ENCODE measurements at places on chromosomes 13 and 19. TPM values are rescaled to one million over a fixed set of nuclear protein-coding genes. Genes with fewer than 3 reads are reported as not detected.

The PSG1 gene
- not detected for total RNA-seq

The PDE4A gene
- total RNA-seq: 40.1 TPM

The JAK3 gene
- 2.4 TPM for total RNA-seq

The GJA3 gene
- 0.43 TPM for total RNA-seq

The FXYD7 gene
- total RNA-seq: 0.85 TPM

The ZNF541 gene
- not detected for total RNA-seq

The PSG11 gene
- not detected for total RNA-seq

The GRK1 gene
- total RNA-seq: not detected

The ATP4B gene
- total RNA-seq: not detected

The SHC2 gene
- 2.0 TPM for total RNA-seq

The TPTE2 gene
- total RNA-seq: 27.5 TPM

The ZNF154 gene
- 4.4 TPM for total RNA-seq

The ZNF560 gene
- 5.7 TPM for total RNA-seq

The FGF21 gene
- total RNA-seq: not detected

The BCAM gene
- 3.4 TPM for total RNA-seq

The RAB3A gene
- total RNA-seq: 4.2 TPM

The KANK2 gene
- 90.9 TPM for total RNA-seq

The SERP2 gene
- total RNA-seq: 0.69 TPM

The EIF3K gene
- 316 TPM for total RNA-seq

The LRRC8E gene
- 0.79 TPM for total RNA-seq

The MISP gene
- total RNA-seq: 0.11 TPM

The HSH2D gene
- total RNA-seq: not detected

The SMIM44 gene
- total RNA-seq: not detected

The IFI30 gene
- not detected for total RNA-seq

The CDC34 gene
- 113 TPM for total RNA-seq

All from A673 (cell line).